Gastrocnemius medialis (tissue), 4 donors: ENCODE measurements at places on chromosomes 7 and 10. TPM values are rescaled to one million over a fixed set of nuclear protein-coding genes. Genes with fewer than 3 reads are reported as not detected.

FAM20C gene
- total RNA-seq, result 20.6 TPM

DNA sequence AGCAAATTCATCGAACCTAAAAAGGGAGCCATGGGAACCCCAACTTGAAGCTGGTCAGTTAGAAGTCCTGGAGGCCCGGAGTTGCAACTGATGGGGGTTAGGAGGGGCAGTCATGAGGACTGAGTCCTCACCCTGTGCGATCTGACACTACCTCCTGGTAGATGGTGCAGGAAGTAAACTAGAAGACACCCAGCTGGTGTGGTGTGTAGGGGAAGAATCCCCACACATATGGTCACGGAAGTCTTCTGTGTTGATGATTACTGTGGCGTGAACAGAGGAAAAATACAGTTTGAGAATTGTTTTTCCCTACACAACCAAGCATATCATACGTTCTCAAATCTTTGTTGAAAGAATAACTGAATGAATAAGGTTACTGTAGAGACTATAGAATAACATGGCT lies 164.6 kb upstream of the KCTD7 start:
- no peak for DNase-seq

DNA sequence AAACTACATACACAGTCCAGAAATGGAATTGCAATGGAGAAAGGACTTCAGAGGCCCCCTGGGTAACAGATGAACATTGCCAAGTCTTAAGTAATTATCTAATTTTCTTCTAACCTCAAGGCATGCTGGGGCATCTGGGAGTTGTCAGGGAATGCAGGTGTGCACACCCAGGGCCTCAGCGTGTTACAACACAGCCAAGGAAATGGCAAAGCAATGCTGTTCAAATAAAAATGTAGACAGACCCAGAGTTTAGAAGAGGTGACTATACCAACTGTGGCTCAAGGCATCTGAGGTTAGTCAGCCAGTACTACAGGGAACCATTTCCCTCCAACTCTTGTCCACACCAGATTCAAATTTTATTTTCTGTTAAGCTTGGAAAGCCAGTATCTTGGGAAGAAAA lies 73.6 kb downstream of the CCDC3 start:
- no peak for DNase-seq

DNA sequence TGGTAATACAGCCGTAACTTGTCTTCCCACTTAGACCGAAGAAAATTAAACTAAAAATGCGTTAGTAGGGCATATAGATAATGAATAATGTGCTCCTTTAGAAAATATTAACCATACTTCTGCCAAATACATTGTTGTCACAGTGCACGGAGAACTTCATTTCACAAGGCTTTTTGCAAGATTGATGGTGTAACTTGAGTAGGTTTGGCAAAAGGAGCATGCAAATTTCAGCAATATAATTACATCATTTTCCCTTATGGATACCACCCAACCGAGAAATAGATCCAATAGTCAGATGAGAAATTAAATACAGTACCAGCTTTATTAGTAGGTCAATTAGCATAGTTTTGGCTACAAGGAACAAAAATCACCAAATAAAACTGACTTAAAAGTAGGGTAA lies 792.6 kb upstream of the C7orf33 start:
- no peak for DNase-seq

ACTL6B gene
- not detected for total RNA-seq

DNA sequence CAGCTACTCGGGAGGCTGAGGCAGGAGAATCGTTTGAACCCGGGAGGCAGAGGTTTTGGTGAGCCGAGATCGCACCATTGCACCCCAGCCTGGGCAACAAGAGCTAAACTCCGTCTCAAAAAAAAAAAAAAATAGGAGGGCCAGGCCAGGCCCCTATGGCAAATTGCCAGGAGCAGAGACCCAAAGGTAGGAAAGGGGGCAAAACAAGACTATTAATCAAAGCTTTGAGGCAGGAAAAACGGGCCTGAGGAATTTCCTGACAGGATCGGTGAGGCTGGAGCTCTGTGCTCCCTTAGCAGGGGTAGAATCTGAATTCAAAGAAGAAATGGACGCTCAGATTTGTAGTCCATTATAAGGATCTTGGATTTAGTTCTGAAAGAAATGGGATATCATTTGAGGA lies 2.8 kb upstream of the VOPP1 start:
- DNase-seq, result no peak

VPS50 gene
- 42.4 TPM for total RNA-seq

DNA sequence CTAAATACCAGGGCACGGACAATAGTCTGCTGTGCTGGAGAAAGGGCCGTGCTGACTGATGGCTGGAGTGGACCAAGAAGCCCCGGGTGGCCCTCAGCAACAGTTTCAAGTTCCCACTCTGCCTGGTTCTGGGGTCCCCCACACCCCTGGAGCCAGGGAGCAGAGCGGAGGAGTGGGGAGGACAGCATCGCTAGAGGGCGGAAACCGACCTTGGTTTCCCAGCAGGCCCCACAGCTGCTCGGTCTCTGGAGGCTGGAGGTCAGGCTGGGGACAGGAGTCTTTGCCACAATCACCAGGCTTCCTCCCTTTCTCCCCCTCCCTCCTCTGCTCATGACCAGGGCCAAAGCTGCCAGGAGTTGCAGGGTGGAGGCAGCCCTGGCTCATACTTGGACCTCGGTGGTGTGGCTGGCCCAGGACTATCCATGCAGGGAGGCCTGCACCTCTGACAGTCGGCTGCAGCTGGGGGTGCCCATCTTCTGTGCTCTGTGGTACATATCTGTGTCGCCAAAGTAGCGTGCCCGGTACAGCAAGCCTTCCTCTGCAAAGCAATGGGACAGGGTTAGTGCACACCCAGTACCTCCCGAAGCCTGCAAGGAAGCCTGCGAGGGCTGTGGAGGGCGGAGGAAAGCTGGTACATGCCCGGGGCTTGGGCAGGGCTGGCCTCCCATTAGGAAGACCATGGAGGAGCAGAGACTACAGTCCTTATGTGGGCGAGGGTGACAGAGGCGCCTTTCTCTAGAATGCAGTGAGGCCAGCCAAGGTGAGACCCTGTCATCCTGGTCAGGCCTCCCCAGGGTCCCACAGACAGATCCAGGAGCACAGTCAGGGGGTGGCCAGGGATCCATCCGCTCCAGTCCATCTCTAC lies 19.1 kb downstream of the DNAJB12 start:
- peak; percentile 93 for DNase-seq

DNA sequence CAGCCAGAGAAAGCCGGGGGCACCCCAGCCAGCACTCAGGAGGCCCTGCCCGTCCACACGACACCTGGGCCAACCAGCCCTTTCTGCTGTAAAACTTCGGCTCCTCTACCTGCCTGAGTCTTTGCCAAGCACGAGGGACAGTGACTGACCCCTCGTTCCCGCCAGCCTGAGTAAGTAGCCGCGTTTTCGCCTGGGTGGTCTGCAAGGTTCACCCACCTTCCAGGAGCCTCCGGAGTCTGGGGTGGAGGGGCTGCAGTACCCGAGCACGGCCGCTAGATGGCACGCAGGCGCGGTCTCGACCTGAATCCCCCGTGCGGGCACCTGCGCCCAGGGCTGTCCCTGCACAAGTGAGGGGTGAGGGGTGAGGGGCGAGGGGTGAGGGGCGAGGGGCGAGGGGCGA lies 192.7 kb downstream of the PTPRN2 start:
- no peak for DNase-seq

OR2A7 gene
- total RNA-seq, result 0.17 TPM

GRCh38 chr7:44402401-44403060 lies 77.1 kb upstream of the CAMK2B start:
- DNase-seq, result no peak

DNA sequence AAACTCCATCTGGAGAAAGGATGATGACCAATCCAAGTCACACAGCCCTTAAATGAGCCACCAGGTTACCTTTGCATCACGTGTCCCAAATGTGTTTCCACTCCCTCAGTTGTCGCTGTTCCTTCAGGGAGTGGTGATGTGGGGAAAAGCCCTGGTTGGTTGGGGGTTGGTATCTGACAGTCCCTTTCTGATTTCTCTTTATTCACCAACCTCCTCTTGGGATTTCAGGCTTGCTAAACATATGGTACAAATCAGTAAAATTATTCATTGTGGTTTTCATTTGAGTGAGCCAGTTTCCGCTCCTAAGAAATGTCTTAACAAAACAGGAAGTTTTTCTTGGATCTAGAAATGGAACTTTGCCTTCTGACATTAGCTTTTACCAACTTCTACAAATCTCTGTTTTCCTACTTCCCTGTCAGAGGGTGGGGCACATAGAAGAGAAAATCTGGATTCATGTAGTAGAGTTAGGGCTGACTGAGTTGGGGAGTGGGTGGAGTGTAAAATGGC lies 40.0 kb upstream of the KMT2E start:
- DNase-seq, result no peak

- DNase-seq, result no peak
These were observed 209.3 kb upstream of the FRMD4A start for GRCh38 chr10:14540062-14540461.

- no peak for DNase-seq
These were observed 88.8 kb upstream of the ELMO1 start for GRCh38 chr7:37537439-37537838.

DNA sequence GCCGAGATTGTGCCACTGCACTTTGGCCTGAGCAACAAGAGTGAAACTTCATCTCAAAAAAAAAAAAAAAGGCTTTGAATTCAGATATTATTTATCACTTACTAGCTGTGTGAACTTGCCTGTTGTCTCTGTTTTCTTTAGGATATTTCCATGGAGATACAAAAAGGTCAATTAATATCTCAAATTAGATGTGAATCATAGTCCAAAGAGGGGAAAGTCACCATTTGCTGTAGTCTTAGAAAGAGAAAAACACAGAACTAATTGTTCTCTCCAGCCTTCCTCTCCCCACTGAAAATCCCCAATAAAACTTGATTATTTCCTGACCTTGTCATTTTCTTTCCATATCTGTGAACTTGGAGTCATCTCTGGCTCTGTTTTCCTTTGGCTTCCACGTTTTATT lies 21.2 kb downstream of the HEPACAM2 start:
- DNase-seq, result no peak

TCAF2 gene
- total RNA-seq, result 2.9 TPM

GRCh38 chr10:6399231-6399741 lies 180.8 kb downstream of the PRKCQ start:
- DNase-seq, result no peak

DNA sequence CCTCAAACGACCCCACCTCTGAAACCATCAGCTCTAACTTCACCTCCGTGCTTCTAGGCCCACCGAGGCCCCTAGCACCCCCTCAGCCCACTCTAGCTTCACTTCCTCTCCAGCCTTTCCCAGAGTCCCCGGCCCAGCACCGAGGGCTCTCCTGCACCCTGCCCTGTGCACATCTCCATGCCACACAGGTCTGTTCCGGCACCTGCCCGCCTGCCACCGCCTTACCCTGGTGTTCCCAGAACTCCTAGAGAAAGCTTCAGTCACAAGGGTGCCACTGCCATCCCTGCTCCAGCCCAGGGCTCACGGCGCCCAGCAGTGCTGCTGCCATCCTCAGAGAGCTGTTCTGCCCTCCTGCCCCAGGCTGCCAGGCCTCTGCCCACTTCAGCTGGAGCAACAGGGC lies 61.3 kb upstream of the INSIG1 start:
- no peak for DNase-seq

DNA sequence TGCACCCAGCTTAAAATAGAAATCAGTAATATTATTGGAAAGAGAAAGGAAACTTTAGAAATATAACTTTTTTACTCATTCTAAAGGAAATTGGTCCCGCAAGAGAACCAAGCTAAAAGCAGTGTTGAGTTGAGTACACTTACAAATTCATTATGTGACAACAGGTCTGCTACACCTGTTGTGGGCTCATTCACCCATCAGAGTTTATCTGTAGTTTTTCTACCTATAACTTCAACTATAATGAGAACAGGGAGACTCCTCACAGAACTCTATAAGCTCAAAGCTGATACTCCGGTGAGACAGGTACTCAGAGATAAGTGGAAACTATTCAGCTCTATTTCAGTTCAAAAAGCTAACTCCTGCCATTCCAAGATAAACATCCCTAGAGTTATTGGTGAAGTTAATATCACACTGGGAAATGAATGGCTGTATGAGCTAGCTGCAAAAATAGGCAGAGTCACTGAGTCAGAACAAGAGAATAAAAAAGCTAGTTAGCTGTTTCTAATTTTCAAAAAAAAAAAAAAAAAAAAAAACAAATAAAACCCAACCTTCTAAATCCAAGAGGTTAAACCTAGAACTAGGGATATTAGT lies 121.3 kb downstream of the PPP1R3A start:
- DNase-seq, result no peak

DNA sequence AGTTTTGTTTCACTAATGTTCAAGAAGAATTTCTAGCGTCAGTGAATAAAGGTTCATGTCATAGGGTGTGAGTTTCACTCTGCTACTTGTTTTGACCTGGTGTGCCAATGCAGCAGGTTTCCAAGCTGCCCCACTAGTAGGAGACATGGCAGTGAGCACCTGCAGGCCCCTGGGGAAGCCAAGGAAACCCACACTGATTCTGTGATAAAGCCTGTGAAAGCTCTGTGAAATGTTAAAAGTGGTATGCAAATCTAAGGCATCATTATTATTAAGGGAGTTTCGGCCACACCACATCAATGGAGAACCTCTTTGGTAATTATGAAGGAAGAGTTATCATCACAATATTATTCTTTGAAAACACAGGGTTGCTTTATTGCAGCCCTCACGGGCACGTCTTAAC lies 46.4 kb downstream of the ABCB5 start:
- DNase-seq, result no peak

NUDT1 gene
- total RNA-seq, result 17.6 TPM

FAM25C gene
- not detected for total RNA-seq

GRCh38 chr10:12638781-12639180 lies 289.4 kb downstream of the CAMK1D start:
- no peak for DNase-seq

DNA sequence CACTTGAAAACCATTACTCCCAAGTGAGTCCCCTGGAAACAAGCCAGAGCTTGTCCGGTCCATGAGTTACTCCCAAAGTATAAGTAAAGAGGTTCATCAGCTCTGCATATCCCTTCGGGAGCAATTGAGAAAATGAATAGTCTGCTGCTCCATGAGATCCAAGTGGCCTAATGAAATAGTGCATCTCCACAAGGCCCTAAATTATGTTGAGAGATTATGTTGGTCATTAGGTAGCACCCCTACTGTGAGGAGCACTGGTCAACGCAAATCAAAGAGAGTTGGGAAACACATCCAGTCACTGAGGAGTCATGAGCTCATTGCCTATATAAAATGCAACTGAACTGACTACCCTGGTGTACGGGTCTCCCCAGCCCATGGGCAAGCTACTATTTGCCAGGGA lies 205.5 kb upstream of the AOAH start:
- no peak for DNase-seq

- no peak for DNase-seq
These were observed 11.6 kb downstream of the UCMA start for GRCh38 chr10:13222566-13222965.

HOXA6 gene
- 2.6 TPM for total RNA-seq

GRCh38 chr7:132576721-132577085 lies 433 bp upstream of the PLXNA4 start:
- DNase-seq, result no peak

PRRT4 gene
- 0.25 TPM for total RNA-seq

DNA sequence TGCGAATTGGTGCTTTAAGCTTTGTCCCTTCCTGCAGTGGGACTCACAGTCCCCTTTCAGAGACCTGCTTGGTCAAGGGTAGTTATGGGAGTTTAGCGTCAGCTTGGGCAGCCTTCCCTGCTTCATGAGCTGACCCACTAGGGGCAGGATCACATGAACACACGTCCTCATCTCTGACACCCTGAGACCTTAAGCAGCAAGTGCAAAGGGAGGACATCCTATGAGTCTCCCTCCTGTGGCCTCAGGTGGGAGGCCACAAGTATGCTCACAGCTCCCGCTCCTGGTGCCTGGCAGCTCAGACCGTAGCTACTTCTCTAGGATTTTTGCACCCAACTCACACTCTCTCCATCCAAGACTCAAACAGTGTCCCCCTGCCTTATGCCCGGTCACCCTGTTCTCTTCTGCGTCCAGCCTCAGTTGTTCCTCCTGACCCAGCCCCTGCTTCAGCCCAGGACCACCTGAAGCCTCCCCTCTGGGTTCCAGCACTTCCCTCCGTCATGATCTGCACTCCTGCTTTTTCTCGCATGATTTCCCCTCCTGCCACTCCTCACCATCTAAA lies 136.6 kb upstream of the FAM20C start:
- no peak for DNase-seq
